Smooth muscle cell of trachea (primary cell): ENCODE measurements at places on chromosomes 3 and 15. TPM values are rescaled to one million over a fixed set of nuclear protein-coding genes. Genes with fewer than 3 reads are reported as not detected.

The THAP10 gene
- total RNA-seq = 2.5 and 3.3 TPM in 2 replicates

The FANCD2OS gene
- not detected in 2 replicates for total RNA-seq

The CLRN1 gene
- not detected in 2 replicates for total RNA-seq

The PRSS50 gene
- total RNA-seq = not detected in 2 replicates

The CHRFAM7A gene
- total RNA-seq = under 0.01 and 0.17 TPM in 2 replicates

The THBS1 gene
- total RNA-seq = 724 and 2,470 TPM in 2 replicates

The VILL gene
- total RNA-seq = 8.0 and 8.3 TPM in 2 replicates
